ENCODE measurements at places on chromosomes 16 and 17.

DNA sequence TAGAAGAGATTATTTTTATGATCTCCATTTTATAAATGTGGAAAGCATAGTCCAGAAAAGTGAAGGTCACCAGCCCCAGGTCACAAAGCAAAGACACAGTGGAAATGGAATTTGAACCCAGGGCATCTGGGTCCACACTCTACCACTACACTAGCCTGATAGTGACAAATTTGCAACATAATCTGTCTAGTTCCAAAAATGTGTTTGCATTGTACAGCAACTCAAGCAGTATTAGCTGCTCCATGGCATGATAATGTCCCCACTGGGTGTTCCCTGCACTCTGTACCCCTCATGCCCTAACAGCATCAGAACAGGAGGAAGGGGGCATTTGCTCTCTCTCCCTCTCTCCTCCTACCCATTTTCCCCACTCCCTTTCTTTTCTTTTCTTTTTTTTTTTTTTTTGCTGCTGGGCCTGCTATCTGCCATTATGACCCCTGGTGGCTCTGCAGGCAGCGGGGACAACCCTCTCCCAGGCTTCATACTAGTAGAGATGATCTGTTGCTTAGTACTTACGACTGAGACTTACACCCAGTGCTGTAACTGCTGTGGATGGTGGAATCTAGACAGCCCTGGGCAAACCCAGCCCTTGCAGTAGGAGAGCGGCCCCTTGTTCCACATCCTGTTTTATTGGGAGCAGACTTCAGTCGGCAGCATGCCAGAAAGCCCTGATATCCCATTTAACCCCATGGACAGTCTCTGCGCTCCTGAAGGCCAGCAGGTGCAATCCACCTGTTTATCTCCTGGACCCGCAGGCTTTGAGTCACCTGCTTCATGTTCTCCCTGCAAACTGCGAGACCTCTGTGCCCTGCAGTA, 306.3 kb downstream of the SOX9 start:
- no peak for DNase-seq

DNA sequence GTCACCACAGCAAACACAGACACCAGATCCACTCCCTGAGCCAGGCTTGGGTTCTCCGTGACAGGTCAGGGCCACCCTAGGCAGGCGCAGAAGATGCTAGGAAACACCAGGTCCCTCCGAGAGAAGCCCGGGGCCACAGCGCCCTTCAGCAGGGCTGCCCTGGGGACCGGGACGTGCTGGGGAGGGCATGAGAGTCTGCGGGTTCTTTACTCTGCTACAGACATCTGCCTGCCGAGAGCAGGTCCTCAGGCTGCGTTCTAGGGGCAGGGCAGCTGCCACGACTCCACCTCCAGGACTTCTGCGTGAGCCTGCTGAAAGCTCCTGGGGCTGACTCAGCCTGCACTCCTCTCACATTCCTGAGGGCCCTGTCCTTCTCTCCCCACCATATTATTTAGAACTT, 11.4 kb downstream of the MYLK3 start:
- DNase-seq: no peak

- DNase-seq: no peak
These were observed 1.6 kb downstream of the GFER start for GRCh38 chr16:1985466-1986150.

DNA sequence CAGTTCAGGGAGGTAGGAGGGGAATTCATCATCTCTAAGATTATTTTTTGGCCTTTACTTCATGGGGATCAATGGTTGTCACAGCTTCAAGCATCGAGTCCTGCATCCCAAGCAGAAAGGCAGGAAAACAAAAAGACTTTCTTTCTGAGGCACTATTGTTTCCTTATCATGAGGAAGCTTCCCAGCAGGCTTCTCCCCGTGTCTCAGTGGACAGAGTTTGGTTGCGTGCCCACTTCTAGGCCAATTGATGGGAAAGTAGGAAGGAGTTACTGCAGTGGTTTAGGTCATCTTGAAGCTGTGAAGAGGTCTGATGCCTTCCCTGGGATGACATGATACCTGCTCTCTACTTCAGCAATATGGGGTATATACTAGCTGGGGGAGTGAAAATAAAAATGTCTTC, 175.3 kb upstream of the CDH13 start:
- DNase-seq: no peak

GRCh38 chr17:50626037-50626574, 8.6 kb upstream of the ABCC3 start:
- no peak for DNase-seq

GRCh38 chr17:58234512-58234911, 3.9 kb upstream of the LPO start:
- no peak for DNase-seq

DNA sequence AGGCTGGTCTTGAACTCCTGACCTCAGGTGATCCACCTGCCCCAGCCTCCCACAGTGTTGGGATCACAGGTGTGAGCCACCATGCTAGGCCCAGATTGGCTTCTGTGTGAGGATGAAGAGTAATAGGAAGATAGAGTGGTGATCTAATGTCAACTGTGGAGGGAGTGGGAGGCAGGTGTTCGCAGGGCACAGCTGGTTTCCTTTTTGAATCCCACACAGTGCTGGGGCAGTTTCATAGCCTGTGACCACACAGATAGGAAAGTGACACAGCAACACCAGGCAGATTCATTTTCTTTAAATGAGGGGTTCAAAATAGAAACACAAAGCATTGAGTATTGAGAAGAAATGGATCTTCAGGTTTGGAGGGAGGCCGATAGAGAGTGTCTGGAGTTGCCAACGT, 540.3 kb downstream of the WWOX start:
- DNase-seq: no peak
